ENCODE measurements at places on chromosomes 3 and 15.
A peak's percentile ranks its signal among the peaks of the same experiment; 100 is the strongest.

GRCh38 chr3:72255791-72256559 lies 471.0 kb upstream of the PROK2 start:
- peak; percentile 71 for DNase-seq

GRCh38 chr3:40938591-40938990 lies 260.7 kb upstream of the CTNNB1 start:
- no peak for DNase-seq

DNA sequence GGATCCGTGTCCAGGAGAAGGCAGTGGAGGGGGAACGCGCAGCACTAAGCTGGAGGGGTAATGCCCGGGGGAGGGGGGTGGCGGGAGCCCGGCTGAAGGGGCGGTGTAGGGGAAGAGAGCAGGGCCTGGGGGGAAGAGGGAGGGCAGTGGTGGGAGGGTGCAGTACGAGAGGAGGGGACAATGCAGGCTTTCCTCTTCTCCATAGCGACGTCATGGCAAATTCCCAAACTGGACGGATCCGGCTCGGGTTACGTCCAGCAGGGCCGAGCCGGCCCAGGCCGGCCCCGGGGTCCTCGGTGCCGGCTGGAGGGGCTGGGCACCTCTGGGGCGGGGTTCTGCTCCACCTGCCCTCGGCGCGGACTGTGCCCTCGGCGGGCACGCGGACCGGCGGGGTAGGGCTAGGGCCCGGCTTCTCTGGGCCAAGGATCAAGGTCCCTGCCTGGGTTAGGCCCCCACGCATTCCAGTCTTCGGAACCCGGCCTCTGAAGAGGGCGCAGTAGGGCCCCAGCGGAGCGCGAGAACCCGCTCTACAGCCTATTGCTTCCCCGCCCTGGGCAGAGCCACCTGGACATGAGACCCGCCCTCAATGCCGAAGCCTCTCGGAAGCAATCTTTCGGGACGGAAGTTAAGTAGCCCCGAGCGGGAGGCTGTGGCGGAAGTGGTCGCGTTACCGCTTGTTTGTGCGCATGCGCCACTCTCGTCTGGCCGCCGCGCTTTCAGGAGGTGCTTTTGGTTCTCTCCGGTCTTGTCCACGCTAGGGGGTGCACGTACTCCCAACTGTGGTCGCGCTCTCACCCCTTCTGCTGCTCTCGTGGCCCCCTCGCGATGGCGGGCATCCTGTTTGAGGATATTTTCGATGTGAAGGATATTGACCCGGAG lies 1.4 kb downstream of the POLR2H start:
- peak; percentile 97 for DNase-seq

- DNase-seq, result no peak
Measured at GRCh38 chr3:158837240-158837639, 35.4 kb downstream of the MFSD1 start.

- no peak for DNase-seq
Measured at GRCh38 chr3:61452535-61453090, 108.8 kb upstream of the PTPRG start.

- DNase-seq, result no peak
Measured at GRCh38 chr3:58572634-58573230, 4.5 kb downstream of the FAM107A start.

GRCh38 chr3:167330993-167331785 lies 48.9 kb downstream of the ZBBX start:
- no peak for DNase-seq

DNA sequence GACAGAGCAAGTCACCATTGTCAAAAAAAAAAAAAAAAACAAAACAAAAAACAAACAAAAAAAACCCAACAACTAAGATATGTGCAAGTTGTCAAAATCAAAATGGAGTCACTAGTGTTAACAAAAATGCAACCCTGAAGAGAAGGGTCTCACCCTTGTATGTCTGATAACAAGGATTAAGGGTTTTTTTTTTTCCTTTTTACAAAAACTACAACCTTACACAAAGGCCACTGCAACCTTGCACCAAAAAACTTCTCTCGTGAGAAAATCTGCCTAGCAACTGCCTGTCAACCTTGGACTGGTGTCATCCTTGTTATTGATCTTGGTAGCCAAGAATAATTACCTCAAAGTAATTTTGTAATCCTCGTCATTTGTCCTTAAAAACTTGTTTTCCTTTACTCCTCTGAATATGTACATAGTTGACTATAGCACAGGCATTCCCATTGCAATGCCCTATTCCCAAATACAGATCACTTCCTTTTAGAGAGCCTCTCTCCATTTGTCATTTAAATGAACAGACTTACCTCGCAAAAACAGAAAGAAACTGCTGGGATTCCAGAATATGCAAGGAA lies 24.0 kb downstream of the TFRC start:
- DNase-seq, result no peak

GRCh38 chr3:195895078-195895860 lies 13.1 kb downstream of the TNK2 start:
- DNase-seq, result no peak

DNA sequence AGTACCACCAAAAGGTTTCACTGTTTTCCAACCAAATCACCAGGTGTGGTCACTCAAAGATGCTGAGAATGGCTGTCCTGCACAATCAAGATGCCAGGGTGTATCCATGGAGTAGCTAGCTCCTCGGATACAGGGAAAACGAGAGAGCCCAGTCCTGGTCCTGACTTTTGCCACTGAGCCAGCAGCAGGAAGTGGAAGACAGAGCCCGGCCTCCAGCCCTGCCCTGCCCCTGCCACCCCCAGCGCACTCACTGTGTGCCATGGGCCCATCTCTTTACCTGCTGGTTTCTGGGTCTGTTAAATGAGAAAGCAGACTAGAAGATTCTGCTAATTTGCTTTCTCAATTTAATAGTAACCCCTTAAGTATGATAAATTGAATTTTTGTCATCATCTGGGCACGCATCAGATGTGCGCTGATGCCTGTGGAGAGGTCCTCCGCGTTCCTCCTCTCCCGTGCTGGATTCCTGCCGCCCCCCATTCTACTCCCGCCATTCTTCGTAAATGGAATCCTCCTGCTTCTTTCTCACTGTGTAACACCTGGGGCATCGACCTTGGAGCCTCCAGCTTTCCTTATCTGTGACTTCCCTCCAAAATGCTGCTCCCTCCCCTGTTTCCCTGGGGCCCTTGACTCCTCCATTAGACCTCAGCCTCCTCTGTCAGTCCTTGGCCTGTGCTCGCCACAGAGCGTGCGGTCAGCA lies 18.0 kb downstream of the TNFAIP8L3 start:
- DNase-seq, result no peak

DNA sequence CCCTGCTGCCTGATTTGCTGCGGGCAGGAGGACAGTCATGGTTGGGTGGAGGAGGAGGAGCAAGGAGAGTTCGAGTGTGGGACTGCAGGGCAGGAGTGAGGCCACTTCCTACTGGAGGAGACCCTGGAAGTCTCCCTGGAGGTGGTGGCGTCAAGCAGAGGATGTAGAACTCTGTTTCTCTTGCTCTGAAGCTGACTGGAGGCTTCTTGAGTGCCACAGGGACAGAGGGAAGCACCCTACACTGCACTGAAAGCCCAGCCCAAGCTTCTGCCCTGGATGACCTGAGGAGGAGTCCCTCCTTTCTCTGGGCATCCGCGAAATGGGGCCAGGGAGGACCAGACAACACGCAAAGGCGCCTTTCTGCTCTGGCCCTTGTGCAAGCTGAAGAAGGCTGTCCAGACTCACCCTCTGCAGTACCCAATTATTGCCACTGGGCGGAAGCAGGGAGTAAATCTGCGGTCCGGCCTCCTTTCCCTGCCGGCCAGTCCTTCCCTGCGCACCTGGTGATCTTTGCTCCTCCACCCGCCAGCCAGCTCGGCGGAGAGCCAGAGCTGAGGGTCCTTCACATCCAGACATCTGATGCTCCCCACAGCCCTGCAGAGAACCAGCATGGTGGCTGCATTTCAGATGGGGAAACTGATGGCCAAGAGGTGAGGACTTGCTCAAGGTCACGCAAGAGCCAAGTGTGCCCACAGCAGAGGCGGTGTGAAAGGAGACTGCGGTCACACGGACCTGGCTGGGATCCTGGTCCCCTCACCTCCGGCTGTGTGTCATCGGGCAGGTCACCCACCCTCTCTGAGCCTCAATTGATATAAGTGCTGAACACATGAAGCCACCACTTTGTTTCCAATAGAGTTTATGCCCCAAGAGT lies 207.1 kb downstream of the TBC1D2B start:
- peak; percentile 20 for DNase-seq

DNA sequence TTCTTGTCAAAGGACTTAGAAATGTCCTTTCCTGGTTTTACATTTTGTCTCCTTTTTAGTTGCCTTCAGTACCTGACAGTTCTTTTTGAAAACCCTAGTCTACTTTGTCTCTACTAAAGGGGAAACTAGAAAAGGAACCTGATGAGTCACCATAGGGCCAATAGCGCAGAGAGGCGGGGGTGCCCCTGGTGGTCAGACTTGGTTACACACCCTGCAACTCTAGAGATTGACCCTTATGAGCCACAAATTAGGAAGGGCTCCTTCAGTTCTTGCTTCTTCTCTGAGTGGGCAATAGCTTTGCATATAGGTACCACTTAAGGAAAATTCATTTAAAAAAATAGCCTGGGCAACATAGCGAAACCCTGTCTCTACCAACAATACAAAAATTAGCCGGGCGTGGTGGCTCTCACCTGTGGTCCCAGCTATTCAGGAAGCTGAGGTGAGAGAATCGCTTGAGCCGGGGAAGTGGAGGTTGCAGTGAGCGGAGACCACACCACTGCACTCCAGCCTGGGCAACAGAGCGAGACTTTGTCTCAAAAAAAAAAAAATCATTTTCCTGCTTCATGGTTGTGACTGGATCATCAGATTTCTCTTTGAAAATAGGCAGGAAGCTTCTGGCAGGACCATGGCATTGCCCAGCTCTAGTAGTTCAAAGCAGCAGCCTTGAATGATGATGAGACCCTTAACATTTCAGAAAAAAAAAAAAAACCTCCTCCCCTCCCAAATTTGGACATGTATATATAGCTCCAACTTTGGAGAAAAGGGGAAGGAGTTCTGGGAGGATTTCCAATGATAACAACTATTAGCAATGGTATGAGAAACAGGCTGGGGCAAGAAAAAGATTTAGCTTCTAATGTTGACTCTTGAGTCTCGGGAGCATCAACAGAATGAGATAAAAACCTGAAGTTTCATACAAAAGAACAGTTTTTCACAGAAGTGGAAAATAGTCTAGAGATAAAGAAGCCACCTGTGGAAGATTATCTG lies 45.2 kb upstream of the RASA2 start:
- DNase-seq, result no peak

DNA sequence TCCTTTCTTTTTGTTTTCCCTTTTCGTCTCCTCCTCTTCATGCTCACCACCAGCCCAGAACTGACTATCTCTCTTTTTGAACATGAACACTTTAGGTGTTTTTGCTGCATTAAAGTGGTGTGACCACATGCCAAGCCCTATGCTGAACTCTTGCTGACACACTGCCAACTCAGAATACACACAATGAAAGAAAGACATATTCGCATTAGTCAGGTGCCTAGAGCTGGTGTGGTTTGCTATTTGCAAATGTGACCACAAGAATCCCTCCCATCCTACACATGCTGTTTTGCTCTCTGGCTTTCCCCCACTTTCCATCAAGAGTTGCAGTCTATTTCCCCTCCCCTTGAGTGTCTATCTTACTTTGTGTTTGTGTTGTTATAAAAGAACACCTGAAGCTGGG lies 967.8 kb upstream of the CFAP20DC start:
- no peak for DNase-seq

GRCh38 chr3:149199474-149199873 lies 22.2 kb downstream of the CP start:
- no peak for DNase-seq

DNA sequence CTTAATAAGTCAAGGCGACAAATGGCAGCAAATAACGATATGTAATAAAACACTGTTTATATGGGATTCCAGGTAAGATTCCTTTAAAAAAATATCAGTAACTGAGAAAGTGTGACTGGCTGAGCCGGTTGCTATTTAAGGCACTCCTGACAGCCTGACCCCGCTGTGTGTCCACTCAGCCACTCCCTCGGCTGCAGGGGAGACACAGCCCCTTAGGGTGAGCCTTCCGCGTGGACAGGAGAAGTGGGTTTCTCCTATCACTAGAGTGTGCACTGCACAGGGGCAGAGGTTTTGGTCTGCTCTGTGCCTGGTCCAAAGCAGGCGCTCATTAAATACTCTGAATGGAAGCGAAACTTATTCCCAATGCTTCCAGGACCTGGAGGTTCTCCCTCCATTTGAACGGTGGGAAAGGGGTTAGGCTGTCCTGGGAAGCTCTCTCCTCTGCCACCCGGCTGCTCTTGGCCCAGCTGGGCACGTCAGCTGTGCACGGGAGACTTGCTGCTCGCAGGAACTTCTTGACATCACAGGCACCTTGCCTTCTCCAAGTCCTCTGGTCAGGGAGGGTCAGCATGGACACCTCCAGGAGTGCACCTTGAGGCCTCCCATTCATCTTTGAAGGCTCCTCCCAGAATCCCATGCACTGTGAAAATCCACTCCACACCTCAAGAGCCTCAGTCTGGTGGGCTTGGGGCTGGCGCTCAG lies 43.3 kb upstream of the SLCO2A1 start:
- no peak for DNase-seq

DNA sequence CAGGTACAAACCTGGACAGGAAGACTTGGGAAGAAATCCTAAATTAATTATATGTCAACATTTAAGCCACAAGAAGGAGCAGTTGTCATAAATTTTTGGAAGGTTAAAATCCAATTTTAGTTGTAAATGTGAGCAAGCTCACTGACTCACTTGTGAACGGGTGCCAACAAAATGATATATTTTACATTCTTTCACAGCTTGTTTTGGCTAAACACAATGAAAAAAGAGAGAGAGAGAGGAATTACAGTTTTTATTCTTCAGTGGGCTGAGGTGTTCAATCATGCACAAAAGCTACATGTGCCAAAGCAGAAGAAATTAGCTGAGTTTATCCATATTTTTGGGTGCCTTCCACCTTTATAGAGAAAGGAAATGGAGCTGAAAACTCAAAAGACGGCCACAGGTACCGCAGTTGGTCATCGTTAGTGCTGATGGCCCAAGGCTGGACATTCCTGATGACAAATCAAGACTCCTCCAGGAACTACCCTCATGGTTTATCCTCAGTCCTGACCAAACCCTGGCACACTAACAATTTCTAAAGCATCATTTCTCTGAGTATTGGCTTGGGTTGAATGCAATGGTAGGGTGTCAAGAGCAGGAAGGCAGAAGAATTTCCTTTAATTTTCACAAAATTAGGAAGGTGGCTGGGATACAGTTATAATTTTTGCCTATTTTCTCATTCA lies 37.6 kb upstream of the WNT5A start:
- DNase-seq, result no peak

DNA sequence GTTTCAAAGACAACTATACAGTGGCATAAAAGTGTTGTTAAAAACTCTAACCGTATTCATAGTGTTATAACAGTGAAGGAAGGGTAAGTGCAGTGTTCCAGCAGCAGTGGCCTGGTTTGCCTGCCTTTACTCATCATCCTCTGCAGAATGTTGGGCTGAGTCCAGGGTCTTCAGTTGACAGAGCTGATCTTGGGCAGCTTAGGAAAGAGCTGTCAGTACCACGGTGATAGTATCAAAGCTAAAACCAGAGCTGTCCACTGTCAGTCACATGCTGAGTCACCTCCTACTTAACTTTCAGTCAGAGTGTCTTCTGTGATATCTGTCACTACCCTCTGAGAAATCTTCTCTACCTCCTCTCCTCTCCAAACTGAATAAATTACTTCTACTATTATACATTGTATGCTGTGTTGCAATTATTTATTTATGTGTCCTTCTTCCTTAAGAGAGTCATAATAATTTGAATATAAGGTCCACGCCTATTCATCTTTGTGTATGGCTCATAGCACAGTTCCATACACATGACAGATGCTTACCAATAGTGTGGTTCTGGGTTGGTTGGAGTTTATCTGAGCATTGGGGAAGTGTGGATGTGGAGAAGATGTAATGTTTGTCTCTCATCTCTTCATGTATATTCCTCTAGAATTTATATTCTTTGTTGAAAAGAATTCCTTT lies 242.1 kb downstream of the ZIC1 start:
- no peak for DNase-seq

- no peak for DNase-seq
Measured at GRCh38 chr3:42036483-42036823, 54.7 kb upstream of the TRAK1 start.
